Upper lobe of right lung (tissue), 1 donor: ENCODE measurements at places on chromosomes 12 and 14.

GRCh38 chr12:92076101-92076500 is 69.5 kb downstream of the BTG1 start:
- no peak for DNase-seq

DNA sequence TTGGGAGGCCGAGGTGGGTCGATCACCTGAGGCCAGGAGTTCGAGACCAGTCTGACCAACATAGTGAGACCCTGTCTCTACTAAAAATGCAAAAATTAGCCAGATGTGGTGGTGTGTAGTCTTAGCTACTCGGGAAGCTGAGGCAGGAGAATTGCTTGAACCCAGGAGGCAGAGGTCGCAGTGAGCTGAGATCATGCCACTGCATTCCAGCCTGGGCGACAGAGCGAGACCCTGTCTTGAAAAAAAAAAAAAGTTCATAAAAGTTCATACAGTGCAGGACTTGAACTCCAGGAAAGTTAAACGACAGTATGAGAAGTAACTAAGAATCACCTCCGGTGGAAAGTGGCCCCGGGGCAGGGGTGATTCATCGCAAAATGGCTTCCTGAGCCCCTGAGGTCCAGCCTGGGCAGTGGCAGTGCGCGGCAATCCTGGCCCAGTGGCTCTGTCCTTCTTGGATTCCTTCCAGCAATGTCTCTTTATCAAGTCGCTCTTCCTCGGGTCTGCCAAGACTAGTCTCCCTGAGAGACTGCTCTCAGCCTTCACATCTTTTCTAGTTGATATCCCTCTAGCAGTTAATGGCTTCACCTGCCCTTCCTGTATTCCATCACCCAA is 16.7 kb upstream of the MAP1LC3B2 start:
- no peak for DNase-seq

DNA sequence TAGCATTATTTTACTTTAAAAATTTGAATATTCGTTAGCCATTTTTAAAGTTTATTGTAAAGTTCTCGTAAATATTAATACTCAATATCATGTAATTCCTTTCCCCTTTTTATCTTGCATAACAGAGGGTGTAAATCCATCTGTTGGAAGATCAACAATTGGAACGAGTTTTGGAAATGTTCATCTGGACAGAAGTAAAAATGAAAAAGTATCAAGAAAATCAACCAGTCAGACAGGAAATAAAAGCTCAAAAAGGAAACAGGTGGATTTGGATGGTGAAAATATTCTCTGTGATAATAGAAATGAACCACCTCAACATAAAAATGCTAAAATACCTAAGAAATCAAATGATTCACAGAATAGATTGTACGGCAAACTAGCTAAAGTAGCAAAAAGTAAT is 1.8 kb downstream of the PMCH start:
- no peak for DNase-seq

GRCh38 chr12:28517101-28517500 is 326.8 kb downstream of the CCDC91 start:
- DNase-seq, result no peak

- DNase-seq, result no peak
Measured at GRCh38 chr14:66078006-66078405, 408.2 kb upstream of the CCDC196 start.

- no peak for DNase-seq
Measured at GRCh38 chr12:95429172-95429510, 44.8 kb upstream of the METAP2 start.

- DNase-seq, result no peak
Measured at GRCh38 chr12:1544996-1545700, 49.2 kb downstream of the FBXL14 start.

GRCh38 chr14:103386713-103387329 is 1.6 kb downstream of the MARK3 start:
- DNase-seq, result no peak

GRCh38 chr14:56358851-56359614 is 220.6 kb upstream of the TMEM260 start:
- DNase-seq, result no peak
